ENCODE measurements at places on chromosomes 12 and 14.

DNA sequence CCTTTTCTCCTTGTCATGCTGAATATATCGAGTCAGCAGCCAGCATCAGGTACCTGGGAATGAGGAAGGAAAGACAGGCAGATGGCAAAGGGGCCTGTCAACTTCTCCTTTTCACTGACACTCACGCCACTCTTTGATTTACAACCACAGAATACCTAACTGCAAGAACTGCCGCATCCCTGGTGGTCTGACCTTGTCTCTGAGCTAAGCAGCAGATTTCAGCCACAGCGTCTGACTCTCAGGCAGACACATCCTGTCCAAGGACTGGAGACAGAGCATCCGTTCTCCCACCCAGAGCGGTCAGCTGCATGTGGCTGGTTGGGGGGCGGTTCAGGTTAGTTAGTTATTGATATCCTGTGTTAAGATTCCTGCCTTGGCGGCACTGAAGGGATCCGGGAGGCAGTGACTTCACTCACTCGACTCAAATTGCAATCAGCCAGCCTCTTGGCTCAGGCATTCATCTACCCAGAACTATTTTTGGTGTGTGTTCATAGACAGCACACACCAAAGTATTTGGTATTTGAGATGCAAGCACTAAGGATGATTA lies 11.2 kb upstream of the MAP1LC3B2 start:
- no peak for DNase-seq

DNA sequence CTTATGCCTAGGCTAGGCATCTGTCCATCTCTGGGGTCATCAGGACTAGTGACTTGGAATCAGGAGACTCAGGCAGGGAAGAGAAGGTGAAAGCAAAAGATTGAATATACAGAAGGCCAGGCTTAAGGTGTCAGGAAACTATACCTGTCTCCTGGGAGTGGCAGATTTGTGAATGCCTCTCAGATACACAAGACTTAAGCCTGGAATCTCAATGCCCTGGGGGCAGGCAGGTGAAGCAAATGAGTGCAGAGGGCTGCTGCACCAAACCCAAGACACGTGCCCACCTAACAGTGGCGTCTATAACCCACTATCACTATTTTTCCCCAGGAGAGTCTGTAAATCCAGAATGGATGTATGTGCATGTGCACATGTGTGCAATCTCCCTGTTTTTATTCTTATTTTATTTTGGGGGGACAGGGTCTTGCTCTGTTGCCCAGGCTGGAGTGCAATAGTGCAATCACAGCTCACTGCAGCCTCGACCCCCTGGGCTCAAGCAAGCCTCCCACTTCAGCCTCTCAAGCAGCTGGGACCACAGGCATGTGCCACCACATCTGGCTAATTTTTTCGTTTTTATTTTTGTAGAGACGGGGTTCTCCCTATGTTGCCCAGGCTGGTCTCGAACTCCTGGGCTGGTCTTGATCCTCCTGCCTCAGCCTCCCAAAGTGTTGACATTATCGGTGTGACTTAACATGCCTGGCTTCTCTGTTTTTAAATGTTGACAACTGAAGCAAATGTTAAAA lies 31.9 kb upstream of the FOS start:
- no peak for DNase-seq

DNA sequence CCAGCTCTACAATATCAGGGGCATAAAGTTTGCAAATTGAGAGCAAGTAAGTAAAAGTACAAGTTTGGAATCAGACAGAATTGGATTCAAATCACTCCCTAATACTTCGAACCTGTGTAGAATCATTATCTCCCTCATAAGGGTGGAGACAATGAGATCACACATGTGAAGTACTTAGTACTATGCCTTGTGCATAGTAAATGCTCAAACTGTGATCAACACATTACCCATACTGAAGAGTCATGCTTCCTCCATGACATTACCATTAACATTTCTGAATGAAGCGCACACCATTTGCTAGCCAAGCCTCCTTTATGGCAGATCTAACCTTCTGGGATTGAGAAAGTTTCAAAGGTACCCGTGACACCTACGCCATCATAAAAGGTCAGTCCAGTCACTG lies 26.6 kb upstream of the NRDE2 start:
- DNase-seq: no peak

DNA sequence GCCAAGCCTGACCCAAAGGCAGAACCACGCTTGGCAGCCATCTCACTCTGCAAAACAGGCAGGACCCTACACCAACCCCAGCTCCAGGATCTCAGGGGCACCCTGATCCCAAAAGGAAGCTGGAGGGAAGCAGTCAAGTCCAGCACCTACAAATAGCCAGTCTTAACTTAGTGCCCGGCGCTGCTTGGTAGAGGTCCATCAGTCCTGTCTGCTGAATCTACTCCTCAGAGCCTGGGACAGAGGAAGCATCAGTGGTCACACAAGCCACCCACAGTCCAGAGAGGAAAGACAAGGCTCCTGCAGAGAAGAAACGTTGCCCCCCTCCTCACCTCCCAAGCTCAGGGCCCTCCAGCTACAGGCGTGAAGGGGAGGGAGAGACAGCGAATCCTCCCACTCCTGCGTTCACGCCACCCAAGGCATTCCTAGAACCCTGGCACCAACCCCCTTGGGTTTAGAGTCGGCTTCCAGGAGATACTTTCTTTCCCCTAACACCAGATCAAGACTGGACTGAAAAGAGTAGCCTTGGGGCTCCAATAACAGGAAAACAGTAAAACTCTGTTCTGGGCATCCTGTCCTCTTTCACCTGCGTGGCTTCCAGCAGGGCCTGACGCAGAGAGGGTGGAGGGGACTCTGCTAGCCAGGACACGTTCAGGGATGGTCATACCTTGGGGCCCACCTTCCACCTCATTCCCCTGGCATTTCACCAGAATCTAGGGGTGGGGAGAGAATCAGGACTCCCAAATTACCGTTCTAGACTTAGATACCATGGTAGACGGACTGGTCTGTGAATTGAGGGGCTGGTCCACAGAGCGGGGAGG lies 1.2 kb downstream of the PXN start:
- no peak for DNase-seq

GRCh38 chr14:63951429-63951828 lies 98.6 kb downstream of the SYNE2 start:
- no peak for DNase-seq

DNA sequence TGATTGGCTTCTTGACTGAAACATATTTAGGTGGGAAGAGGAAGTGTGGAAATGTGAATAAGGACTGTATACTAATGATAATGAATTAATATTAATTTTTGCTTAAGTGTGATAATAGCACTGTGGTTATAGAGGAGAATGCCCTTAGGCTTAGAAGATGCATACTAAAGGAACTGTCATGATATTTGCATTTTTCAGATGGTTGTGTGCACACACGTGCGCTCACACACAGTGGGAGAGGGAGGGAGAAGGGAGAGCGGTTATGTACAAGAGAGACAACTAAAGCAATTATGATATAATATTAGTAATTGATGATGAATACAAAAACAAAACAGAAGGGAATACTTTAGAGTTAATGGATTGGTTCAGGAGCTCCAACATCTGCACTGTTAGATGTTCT lies 54.2 kb downstream of the RCOR1 start:
- DNase-seq: no peak

- DNase-seq: no peak
These were observed 1.4 kb downstream of the ARHGDIB start for GRCh38 chr12:14959916-14960496.
